Kidney (tissue), 22 donors: ENCODE measurements at places on chromosomes 16 and 17. TPM values are rescaled to one million over a fixed set of nuclear protein-coding genes. Genes with fewer than 3 reads are reported as not detected.

DNA sequence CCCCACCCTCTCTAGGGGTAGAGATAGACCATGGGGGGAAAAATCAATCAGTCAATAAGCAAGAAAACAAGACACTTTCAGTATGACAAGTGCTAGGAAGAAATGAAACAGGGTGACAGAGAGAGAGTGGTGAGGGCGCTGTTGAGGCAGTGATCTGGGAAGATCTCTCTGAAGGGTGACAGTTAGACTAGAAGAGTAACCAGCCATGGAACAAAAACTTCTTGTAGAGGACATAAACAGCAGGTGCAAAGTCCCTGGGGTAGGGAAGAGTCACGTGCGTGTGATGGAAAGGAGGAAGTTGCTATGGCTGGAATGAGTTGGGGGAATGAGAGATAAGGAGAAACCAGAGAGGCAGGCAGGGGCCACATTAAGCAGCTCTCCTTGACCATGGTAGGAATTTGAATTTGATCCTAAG is 16.8 kb upstream of the EMP2 start:
- no peak for DNase-seq
- H3K27me3 ChIP-seq = no peaks in the 10 kb centered on the region
- H3K36me3 ChIP-seq = no peaks in the 10 kb centered on the region
- no peaks in the 10 kb centered on the region for H3K4me1 ChIP-seq
- no peak overlapping the region for H3K27ac ChIP-seq
- H3K4me3 ChIP-seq = no peak overlapping the region

GRCh38 chr16:56262551-56263245 is 71.4 kb downstream of the GNAO1 start:
- H3K36me3 ChIP-seq = no peaks in the 10 kb centered on the region
- H3K27ac ChIP-seq = no peak overlapping the region
- H3K27me3 ChIP-seq = no peaks in the 10 kb centered on the region
- no peak overlapping the region for H3K4me3 ChIP-seq
- H3K4me1 ChIP-seq = no peaks in the 10 kb centered on the region
- DNase-seq = no peak

GRCh38 chr17:77852731-77853130 is 105.8 kb upstream of the TNRC6C start:
- no peak overlapping the region for H3K4me3 ChIP-seq
- H3K36me3 ChIP-seq = no peaks in the 10 kb centered on the region
- DNase-seq = no peak
- no peak overlapping the region for H3K27ac ChIP-seq
- no peaks in the 10 kb centered on the region for H3K4me1 ChIP-seq
- no peaks in the 10 kb centered on the region for H3K27me3 ChIP-seq

DNA sequence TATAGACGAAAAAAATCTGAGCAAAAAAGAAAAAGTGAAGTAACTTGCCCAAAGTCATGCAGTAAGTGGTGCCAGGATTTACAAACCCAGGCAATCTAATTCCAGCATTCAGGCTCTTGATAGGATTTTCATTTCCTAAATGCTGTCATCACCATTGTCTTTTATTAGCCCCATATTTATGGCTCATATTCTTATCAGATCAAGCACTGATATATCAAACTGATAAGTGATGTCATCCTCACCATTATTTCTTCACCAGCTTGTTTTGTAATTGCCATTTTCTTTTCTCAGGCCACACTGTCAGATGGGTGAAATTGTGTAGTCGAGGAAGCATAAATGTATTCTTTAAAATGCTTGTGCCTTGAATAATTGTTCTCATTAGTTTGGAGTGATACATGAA is 1.3 kb downstream of the RAD51C start:
- H3K27me3 ChIP-seq = no peaks in the 10 kb centered on the region
- DNase-seq = no peak

Gene RAC3
- 2.6 TPM for total RNA-seq

Gene C17orf67
- total RNA-seq = 2.0 TPM

Gene COG1
- 41.6 TPM for total RNA-seq

Gene KAT7
- 76.9 TPM for total RNA-seq
